ENCODE measurements at places on chromosomes 7 and 10.

- no peak for DNase-seq
Measured at GRCh38 chr7:152637161-152637560, 38.8 kb downstream of the XRCC2 start.

GRCh38 chr7:91892099-91892705 is 11.7 kb upstream of the MTERF1 start:
- no peak for DNase-seq

GRCh38 chr7:74083928-74084721 is 521 bp downstream of the LIMK1 start:
- peak; percentile 53 for DNase-seq

DNA sequence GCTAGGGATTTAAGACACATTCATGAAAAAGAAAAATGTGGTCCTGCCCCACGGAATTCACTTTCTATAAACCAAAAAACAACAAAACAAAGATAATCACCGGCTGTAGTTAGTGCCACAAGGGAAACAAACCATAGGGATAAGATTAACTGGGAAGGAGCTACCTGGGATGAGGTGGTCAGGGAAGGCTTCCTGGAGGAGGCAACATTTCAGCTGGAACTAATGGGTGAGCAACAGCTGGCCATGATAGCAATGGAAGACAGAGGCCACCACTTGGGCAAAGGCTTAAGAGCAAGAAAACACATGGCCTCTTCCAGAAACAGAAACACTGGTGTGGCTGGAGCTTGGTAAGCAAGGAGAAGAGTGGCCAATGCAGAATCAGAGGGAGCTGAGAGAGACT is 38.4 kb upstream of the ENO4 start:
- no peak for DNase-seq

- DNase-seq = peak; percentile 24
Measured at GRCh38 chr10:38038107-38038931, 27.8 kb downstream of the ZNF33A start.

GRCh38 chr10:101848408-101848807 is 4.8 kb upstream of the KCNIP2 start:
- DNase-seq = no peak
